ENCODE measurements at places on chromosomes 7 and 10.

- DNase-seq, result no peak
These were observed 11.8 kb upstream of the PDCD4 start for GRCh38 chr10:110859973-110860376.

DNA sequence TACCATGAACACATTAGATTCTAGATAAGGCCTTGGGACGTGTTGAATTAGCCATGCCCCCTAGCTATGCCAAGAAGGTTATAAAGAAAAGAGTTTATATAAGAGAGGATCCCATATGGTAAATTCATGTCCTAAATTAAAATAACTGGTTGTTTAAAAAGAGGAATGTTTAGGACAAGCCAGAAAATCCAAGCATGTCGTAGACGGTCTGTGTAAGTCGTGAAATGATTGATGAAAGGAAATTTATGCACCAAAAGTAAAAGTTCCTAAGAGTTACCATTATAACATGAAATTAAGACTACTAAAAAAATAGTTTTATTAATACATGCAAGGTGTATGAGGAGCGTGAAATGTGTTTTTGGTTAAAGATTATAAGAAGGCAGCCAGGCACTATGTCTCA, 624.9 kb downstream of the ARL4A start:
- no peak for DNase-seq

GRCh38 chr10:78164702-78165101, 131.0 kb downstream of the RPS24 start:
- no peak for DNase-seq

DNA sequence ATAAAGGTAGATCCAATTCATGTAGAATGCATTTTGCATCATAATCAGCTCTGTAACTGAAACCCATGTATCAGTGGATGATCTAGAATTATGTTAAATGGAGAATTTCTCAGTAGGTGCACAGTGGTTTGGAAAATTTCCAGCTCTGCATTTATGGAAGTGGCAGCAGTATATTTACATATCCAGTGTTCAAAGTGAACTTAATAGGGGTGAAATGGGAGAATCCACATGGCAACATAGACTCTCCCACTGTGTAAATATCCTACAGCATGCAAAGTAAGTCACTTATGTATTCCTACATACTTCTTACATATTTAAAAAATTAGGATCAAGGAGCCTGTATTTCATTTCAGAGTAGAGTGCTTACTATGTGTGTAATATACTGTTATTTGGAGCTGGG, 35.3 kb downstream of the CDC14C start:
- no peak for DNase-seq

- peak; percentile 23 for DNase-seq
These were observed 10.5 kb downstream of the LSM5 start for GRCh38 chr7:32479574-32480200.

DNA sequence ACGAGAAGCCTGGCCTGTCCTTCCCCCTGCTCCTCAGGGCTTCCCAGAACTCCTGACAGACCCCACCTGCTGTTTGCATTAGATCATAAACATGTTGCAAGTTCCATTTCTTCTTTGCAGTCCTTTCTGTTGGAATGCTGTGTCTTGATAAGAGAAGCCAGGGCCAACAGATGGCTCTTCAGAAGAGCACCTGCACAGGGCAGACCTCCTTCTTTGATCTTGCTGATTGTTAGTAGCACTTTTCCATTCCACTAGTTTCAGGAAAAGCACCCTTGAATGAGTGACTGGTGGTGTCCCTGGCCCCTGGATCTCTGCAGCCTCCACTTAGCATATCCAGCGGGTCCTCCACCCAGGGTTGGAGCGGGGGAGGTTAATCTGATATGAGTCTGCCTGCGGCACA, 243.2 kb downstream of the GFRA1 start:
- no peak for DNase-seq

DNA sequence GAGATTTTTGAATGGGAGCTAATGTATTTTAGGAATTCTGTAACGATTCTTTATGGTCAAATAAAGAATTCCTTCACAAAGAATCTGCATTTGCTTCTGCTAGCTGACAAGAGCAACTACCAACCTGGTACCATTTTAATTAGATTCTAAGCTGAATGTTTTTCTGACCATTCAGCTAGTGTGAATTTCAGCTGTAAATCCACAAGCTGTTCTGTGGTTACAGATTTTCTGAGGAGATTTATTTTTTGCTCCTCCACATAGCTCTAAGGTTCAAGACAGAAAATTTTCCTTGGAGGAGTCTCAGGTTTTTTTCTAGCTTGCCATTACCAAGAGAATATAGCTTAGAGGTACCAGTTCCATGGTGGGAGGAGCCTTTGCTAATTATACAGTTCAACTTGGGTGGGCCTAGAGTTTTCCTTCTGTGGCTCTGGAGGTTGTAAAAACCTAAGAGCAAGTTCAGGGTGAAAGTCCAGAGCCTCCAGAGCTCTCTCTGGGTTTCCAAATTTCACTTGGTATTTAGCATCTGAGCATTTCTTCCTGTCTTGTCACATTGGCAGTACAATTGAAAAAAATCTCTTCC, 120.1 kb downstream of the JAZF1 start:
- DNase-seq, result no peak

DNA sequence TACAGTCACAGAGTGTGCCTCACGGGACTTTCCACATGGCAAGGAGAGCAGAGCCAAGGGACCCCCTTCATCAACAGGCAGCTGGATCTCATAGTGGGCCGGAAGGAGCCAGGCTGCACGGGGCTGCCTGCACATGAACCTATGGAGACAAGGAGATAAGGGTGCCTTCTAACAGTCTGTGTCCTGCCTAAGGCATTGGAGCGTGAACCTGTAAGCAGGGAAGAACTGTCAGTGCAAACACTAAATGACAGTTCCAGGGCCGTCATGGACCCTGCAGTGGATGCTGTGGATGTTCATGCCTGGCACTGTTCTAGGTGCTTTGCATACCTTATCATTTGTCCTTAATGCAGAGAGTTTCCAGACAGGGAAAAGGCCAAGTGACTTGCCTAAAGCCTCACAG, 85.9 kb downstream of the WIPF3 start:
- DNase-seq, result no peak

DNA sequence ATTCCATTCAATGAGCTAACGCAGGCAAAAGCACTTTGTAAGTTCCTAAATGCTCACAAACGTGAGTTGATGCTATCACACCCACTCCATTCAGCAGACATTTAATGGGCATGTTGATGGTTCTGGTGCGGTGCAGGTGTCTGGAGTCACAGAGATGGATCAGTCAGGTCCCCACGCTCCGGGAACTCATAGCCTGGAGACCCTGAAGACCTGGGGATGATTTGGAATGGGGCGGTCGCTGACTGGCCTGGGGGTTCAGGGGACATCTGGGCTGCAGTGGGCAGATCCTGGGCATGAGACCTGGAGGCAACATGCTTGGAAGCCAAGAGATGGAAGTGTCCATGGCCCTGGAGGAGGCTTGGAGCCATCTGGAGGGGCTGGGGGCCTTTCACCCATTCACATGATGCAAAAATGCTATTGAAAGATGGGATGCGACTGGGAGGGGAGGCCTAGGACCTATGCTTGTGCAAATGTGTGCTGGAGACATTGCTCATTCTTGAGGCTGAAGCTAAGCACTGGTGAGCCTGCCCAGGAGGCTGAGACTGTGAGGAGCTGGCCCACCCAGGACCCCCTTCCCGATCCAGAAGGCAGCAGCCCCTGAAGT, 522.6 kb downstream of the GLRX3 start:
- DNase-seq, result no peak

- no peak for DNase-seq
These were observed 30.6 kb upstream of the MTURN start for GRCh38 chr7:30104157-30104556.

GRCh38 chr10:113825791-113826190, 28.1 kb downstream of the DCLRE1A start:
- no peak for DNase-seq

DNA sequence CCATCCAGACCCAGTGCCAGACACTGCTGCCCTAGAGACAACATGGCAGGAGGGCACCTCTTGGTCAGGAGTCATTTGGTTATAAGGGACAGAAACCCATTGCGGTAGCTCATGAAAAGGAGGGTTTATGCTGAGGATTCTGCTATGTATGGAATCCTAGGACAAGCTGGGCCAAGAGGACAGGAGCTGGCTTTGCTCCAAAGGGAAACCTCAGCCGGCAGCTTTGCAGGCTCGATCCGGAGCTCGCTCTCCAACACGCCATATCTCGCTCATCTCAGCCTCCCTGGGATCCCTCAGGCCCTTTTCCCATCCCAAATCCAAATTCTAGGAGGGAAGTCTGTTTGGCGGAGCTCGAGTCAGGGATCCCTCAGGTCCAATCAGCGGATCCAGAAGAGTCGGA, 345.7 kb downstream of the GLRX3 start:
- DNase-seq, result no peak

- DNase-seq, result no peak
These were observed 69.8 kb downstream of the CDK6 start for GRCh38 chr7:92766461-92767003.

DNA sequence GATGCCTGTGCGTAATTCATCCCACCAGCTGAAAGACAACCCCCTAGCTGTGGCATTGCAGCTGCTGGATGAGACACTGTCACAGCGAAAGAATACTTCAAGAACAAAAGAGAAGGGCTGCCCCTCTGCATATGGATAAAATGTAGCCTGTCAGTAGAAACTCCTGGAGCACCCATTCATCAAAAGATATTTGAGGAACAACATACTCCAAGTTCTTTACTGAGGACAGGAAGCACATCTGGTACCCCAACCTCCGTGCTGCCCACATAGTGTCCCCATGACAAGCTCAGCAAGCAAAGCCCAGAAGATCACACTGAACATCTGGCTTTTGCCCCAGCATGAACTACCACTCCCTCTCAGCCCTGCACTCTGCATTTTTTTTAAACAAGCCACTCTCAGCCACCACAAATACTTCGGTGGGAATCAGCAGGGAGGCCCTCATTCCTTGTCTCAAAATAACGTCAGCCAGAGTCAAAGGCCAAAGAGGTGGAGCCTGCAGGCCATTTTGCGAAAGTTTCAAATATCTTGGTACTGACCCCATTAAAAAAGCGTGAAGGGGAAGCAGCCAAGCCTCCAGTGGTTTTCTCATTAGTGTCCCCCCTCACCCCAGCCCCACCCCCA, 1.7 kb downstream of the CREB3L2 start:
- DNase-seq, result peak; percentile 33

DNA sequence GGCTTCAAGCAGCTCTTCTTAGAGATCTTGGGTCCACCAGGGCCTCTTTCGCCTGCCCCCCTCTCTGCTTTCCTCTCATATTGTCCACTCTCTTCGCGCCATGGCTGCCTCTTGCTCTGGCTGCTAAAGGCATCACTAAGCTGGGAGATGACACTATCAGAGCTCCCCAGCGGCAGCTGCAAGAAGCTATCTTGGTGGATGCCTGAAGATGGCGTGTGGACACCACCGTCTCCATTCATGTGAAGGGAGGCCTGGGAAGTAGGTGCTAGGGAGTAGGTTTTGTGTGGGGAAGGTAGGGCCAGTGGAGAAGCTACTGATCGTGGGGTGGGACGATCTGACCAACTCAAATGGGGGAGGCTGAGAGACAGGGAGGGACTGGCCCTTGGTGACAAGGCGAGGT, 45.9 kb upstream of the PDLIM1 start:
- no peak for DNase-seq

DNA sequence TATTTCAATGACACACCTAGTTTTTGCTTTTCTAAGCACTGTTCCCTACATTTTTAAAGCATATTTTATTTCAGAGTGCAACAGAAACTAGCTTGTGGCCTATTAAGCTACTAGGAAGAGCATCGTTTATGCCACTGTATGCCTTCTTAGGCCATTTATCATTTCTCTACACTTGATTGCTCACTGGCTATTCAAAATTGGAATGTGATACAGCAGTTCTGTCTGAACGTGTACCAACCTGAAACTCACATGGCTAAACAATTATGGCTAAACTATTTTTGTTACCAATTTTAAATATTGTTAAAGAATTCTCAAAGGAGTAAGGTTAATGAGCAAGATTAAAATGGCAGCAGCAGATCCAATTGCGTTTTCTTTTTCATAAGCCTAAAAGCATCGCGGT, 105.2 kb downstream of the GSAP start:
- DNase-seq, result no peak

DNA sequence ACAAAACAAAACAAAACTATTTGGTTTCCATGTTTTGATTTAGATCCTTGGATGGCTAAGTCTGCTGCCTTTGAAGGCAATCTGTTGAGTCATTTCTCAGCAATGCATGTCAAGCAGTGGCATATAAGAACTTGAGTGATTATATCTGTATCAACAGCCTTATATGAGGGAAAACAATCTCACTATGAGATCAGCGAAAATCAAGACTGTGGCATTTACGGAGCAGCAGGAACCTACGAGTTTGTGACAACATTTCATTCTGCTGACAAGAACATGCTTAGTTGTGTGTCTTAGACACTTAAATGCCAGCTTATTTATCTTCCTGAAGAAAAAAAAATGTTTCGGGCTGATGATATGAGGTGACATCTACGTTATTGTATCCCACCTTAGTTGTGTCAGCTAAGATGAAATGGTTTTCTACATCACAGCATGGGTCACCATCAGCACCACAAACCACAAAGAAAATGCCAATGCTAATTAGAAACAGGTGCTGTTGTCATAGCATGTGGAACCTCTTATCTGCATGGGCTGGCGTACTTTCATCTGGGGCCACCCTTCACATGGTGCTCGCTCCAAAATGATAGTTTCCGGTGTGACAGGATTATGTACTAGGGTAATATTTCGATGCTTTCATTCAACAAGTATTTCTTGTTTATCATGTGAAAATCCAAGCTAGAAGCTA, 1085.5 kb downstream of the SORCS1 start:
- no peak for DNase-seq

GRCh38 chr10:130242513-130242912, 106.3 kb downstream of the GLRX3 start:
- no peak for DNase-seq

GRCh38 chr7:43869867-43870240, 537 bp upstream of the MRPS24 start:
- DNase-seq, result no peak

DNA sequence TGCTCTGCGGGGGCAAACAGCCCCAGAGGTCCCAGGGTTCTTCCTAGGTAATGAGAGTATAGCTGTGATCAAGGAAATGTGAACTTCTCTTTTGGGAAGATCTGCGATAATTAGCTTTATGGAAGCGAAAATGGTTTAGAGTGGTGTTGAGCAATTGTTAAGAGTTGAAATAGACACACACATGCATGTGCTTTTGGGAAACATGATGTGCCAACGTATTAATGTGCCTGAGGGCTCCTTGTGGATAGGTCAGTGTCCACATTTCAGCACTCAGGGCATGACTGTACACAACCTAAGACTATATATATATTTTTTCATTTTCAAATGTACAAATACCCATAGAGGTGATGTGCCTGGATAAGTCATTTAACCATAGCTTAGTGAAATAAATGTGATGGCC, 67.0 kb downstream of the GSDME start:
- DNase-seq, result no peak

DNA sequence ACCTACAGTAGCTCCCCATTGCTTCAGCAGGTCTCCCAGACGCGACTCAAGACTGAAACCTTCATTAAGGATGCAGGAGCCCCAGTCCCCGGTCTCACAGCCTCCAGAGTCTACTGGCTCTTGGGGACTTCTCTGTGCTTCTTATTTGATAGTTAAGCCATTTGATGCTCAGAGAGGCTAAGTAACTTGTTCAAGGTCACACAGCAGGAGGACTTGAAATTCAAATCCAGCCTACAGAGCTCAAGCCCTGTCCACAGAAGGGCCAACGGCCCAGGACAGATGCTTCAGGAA, 21.2 kb upstream of the ZMIZ1 start:
- DNase-seq, result peak; percentile 61
